Heart left ventricle (tissue), 16 donors: ENCODE measurements at places on chromosomes 7 and 10. TPM values are rescaled to one million over a fixed set of nuclear protein-coding genes. Genes with fewer than 3 reads are reported as not detected.

The MRC1 gene
- total RNA-seq = 4.7 TPM

- H3K4me1 ChIP-seq = no peaks in the 10 kb centered on the region
- H3K36me3 ChIP-seq = no peaks in the 10 kb centered on the region
- H3K27ac ChIP-seq = no peak overlapping the region
- DNase-seq = no peak
- peaks cover 23% of the 10 kb centered on the region for H3K27me3 ChIP-seq
Observed at GRCh38 chr10:3010816-3011460, 56.4 kb upstream of the PFKP start.

DNA sequence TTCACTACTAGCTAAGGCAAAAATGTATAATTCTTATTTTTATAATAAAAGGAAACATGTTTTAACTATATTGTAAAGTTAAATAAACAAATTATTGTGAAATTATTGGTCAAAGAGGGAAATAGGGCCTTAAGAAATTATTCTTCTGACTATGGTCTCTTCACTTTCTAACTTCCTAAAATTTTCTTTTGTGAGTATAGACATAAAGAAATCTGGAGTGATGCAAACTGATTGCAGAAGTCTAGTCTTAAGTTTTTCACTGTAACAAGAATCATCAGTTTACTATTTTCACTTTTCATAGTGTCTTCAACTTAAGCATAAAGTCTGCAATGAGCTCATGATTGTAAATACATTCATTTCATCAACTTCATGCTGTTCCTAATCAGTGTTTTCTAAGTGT lies 525.4 kb downstream of the TFEC start:
- H3K4me3 ChIP-seq = no peak overlapping the region
- H3K27ac ChIP-seq = no peak overlapping the region
- H3K4me1 ChIP-seq = no peaks in the 10 kb centered on the region
- H3K36me3 ChIP-seq = no peaks in the 10 kb centered on the region

- H3K4me1 ChIP-seq = no peaks in the 10 kb centered on the region
- H3K27ac ChIP-seq = no peak overlapping the region
- H3K27me3 ChIP-seq = no peaks in the 10 kb centered on the region
- H3K4me3 ChIP-seq = no peak overlapping the region
- DNase-seq = no peak
Observed at GRCh38 chr7:20095862-20096261, 121.3 kb downstream of the MACC1 start.

- no peak overlapping the region for H3K4me3 ChIP-seq
- H3K27me3 ChIP-seq = no peaks in the 10 kb centered on the region
- no peak for DNase-seq
- no peaks in the 10 kb centered on the region for H3K4me1 ChIP-seq
- H3K36me3 ChIP-seq = no peaks in the 10 kb centered on the region
Observed at GRCh38 chr10:130236711-130237110, 100.5 kb downstream of the GLRX3 start.

DNA sequence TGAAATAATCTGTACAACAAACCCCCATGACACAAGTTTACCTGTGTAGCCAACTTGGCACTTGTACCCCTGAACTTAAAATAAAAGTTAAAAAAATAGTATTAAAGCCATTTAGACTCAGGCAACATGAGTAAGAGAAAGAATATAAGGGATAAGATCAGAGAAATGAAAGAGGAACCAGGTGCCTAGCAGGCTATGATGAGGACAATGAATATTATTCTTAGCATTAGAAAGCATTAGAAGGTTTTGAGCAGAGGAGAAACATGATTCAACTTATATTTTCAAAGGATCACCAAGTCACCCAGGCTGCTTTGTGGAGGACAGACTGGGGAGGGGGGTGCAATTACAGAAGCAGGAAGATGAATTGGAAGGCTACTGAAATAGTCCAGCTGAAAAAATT lies 48.1 kb upstream of the TES start:
- no peaks in the 10 kb centered on the region for H3K27me3 ChIP-seq
- DNase-seq = no peak
- H3K27ac ChIP-seq = no peak overlapping the region
- H3K36me3 ChIP-seq = no peaks in the 10 kb centered on the region
- H3K4me3 ChIP-seq = no peak overlapping the region
- peaks cover 4% of the 10 kb centered on the region for H3K4me1 ChIP-seq

GRCh38 chr7:140876519-140877248 lies 48.0 kb downstream of the BRAF start:
- H3K27me3 ChIP-seq = no peaks in the 10 kb centered on the region
- no peaks in the 10 kb centered on the region for H3K4me1 ChIP-seq
- no peaks in the 10 kb centered on the region for H3K36me3 ChIP-seq
- H3K27ac ChIP-seq = no peak overlapping the region
- H3K4me3 ChIP-seq = no peak overlapping the region
- no peak for DNase-seq

DNA sequence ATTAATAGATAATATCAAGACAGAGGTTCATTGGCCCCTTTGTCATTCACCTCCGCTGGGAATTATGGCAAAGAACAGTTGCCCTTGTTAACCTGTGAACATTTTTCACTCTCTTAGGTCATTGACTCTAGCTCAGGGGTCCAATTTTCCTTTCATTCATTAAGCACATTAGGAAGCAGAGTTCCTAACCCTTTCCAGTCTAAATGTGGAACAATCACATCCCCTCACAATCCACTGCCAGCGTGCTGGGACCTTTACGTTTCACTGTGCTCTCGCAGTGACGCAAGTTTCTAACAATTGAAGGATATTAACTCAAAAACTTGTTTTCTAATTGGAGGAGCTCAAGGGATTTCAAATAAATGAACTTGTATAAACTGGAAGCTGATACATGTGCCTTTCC lies 79.3 kb upstream of the MEOX2 start:
- no peak for DNase-seq
- H3K4me1 ChIP-seq = no peaks in the 10 kb centered on the region
- no peak overlapping the region for H3K4me3 ChIP-seq
- no peaks in the 10 kb centered on the region for H3K27me3 ChIP-seq
- peak overlapping the region; percentile 48 for H3K27ac ChIP-seq

GRCh38 chr7:87330942-87331341 lies 14.5 kb upstream of the CROT start:
- no peaks in the 10 kb centered on the region for H3K27me3 ChIP-seq
- no peaks in the 10 kb centered on the region for H3K4me1 ChIP-seq
- H3K36me3 ChIP-seq = no peaks in the 10 kb centered on the region
- no peak for DNase-seq
- no peak overlapping the region for H3K27ac ChIP-seq

GRCh38 chr10:124647421-124648130 lies 96.6 kb downstream of the FAM53B start:
- H3K4me1 ChIP-seq = peaks cover 100% of the 10 kb centered on the region
- no peaks in the 10 kb centered on the region for H3K27me3 ChIP-seq
- DNase-seq = peak; percentile 76
- no peaks in the 10 kb centered on the region for H3K36me3 ChIP-seq
- H3K27ac ChIP-seq = peak overlapping the region; percentile 74
